HTR-8/SVneo (cell line): ENCODE measurements at places on chromosomes 2 and 18.

DNA sequence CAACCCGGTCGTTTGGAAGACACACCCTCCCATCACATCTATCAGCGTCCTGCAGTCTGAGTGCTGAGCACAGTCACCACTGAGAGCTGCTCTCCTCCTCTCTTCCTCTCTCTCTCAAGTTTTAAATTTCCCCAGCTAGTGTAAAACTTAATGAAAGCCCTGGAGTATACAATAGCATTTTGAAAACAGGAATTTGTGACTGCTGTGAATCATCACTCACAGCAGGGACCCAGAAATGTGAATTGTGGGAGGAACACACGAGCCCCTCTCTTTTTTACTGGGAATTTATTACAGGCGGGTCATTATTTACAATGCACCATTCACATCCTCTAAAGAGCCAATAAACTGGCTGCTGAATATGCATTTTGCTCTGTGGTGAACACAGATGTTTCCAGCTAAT, 185.0 kb upstream of the SMIM21 start:
- DNase-seq: no peak

DNA sequence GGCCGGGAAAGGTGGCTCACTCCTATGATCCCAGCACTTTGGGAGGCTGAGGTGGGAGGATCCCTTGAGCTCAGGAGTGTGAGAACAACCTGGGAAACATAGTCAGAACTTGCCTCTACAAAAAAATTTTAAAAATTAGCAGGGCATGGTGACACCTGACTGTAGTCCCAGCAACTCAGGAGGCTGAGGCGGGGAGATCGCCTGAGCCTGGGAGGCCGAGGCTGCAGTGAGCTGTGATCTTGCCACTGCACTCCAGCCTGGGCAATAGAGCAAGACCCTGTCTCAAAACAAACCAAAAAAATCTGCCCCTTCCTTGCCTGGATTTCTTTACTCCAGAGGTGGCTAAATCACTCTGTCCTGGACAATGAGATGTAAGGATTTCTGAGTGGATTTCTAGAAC, 197.7 kb downstream of the NRP2 start:
- DNase-seq: no peak

DNA sequence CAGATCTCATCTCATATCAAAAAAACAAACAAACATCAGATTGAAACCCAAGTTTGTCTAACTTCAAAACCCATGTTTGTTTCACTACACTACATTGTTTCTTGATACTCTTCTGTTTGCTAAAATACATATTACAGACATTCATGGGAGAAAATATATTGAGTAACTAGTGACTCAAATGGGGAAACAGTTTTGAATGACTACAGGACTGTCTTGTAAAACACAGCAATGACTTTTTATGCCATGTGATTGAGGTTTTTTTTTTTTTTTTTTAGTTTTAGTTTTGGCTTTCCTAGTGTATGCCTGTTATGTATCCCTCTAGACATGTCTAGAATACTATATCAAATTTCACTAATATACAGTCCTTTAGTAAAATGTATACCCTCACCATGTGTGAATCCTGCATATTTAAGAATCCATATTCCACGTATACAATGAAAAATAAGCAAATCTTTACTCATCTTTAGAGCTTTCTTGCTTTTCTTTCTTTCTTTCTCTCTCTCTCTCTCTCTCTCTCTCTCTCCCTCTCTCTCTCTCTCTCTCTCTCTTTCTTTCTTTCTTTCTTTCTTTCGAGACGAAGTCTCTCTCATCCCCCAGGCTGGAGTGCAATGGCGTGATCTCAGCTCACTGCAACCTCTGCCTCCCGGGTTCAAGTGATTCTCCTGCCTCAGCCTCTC, 46.6 kb upstream of the SERTAD2 start:
- DNase-seq: no peak

DNA sequence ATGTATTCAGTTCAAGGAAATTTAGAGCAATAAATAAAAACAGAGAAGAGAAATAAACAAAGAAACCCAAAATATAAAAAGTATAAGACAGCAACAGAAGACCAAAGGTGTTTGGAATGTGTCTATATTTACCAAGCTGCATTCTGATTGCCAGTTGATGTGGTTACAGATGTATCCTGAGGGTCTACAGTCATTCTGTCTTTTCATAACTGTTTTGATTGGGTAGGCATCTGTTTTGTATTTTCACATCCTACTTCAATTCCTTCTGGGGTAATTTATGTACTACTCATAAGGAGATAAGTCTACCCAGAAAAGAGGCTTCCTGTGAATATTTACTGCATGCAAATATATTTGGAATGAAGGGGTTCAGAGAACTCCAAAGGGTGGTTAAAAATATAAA, 596.8 kb upstream of the GCFC2 start:
- no peak for DNase-seq

- no peak for DNase-seq
Observed at GRCh38 chr2:234107861-234108260, 57.4 kb downstream of the SPP2 start.

- DNase-seq: no peak
Observed at GRCh38 chr2:124180635-124181034, 155.5 kb downstream of the CNTNAP5 start.
